ENCODE measurements at places on chromosomes 1 and 21.

- DNase-seq = no peak
Observed at GRCh38 chr1:208778417-208778816, 534.2 kb upstream of the PLXNA2 start.

GRCh38 chr1:93716941-93717368, 35.3 kb upstream of the BCAR3 start:
- no peak for DNase-seq

GRCh38 chr21:44557491-44558328, 885 bp downstream of the KRTAP10-3 start:
- no peak for DNase-seq

GRCh38 chr1:163047951-163048659, 21.1 kb upstream of the RGS4 start:
- DNase-seq = no peak

DNA sequence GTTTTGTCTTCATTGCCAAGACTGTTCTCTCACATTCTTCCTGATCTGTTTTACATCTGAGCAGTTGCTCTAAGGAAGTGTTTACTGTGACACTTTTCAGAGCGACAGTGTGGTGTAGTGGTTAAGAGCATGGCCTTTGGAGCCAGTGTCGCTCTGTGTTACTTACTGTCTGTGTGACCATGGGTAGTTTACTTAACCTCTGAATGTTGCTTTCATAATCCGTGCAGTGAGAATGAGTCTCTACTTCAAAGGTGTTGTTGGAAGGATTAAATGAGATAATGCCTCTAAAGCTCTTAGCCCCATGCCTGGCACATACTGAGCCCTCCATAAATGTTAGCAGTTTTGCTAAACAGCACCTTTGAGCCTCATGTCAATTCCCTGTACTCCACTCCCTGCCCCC, 35.9 kb upstream of the ZFP69B start:
- DNase-seq = no peak

GRCh38 chr1:202074985-202075384, 47.7 kb upstream of the GPR37L1 start:
- DNase-seq = no peak

- no peak for DNase-seq
Observed at GRCh38 chr1:54037476-54037875, 15.5 kb downstream of the TMEM59 start.

DNA sequence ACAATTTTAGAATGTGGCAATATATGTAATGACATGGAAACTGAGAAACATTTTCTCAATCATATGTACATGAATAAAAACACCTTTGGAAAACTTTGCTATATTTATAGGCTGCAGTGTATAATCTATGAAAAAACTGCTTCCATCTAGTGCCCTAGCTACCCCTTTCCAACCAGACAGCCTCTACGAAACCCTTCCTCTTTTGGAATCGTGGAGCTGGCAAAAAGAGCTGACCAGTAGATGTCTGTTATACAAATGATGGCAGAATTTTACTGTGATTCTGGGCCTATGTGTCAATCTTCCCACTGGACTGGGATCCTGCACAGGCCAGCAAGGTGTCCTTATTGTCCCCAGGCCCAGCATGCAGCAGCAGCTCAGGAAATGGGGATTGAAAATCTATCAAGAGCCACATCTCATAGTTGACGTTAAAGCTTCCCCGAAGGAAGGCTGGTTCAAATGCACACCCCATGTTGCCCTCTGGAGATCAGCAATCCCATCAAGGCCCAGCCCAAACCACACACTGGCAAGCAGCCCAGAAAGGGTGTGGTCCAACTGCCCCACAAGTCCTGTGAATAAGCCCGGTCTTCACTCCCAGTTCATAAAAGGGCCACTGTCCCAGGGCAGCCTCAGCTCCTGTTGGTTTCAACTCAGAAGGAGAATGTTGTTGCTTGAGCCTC, 8.8 kb upstream of the FAM20B start:
- no peak for DNase-seq

- DNase-seq = no peak
Observed at GRCh38 chr21:22409571-22409970, 1411.4 kb downstream of the NCAM2 start.

- no peak for DNase-seq
Observed at GRCh38 chr1:203101813-203102634, 16.2 kb upstream of the MYOG start.

GRCh38 chr1:200624679-200625335, 4.3 kb upstream of the KIF14 start:
- no peak for DNase-seq

- no peak for DNase-seq
Observed at GRCh38 chr1:101139130-101139529, 97.7 kb upstream of the S1PR1 start.

GRCh38 chr1:92599184-92599583, 112.5 kb upstream of the GFI1 start:
- no peak for DNase-seq

DNA sequence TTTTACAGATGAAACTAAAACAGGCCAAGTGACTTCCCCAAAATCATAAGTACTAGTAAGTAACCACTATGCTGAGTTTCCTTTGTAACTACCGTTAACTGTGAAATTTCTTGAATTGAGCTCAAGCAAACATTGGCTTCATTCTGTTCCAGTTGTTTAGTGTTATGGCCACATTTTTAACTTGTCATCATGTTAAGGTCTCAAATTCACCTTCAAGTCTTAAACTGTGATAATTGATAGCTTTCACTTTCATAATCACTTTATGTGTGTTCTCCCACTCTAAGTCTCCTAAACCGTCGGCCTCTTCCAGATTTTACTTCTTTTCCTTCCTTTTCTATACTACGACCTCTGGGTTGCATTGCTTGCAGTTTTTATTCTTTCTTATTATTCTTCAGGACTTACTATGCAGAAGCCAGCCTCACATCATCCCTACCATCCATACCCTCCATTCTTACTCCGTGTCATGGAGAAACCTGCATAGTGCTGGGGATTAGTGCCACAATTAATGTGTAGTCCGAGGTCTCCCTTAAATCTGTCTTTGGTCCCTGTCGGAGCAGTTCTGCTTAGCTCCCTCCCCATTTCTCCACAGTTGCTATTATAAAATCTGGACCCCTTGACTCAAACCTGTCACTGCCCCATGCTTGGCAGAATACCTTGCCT, 5.8 kb downstream of the KIF1B start:
- DNase-seq = no peak

- DNase-seq = no peak
Observed at GRCh38 chr1:101278845-101279244, 42.0 kb downstream of the S1PR1 start.

DNA sequence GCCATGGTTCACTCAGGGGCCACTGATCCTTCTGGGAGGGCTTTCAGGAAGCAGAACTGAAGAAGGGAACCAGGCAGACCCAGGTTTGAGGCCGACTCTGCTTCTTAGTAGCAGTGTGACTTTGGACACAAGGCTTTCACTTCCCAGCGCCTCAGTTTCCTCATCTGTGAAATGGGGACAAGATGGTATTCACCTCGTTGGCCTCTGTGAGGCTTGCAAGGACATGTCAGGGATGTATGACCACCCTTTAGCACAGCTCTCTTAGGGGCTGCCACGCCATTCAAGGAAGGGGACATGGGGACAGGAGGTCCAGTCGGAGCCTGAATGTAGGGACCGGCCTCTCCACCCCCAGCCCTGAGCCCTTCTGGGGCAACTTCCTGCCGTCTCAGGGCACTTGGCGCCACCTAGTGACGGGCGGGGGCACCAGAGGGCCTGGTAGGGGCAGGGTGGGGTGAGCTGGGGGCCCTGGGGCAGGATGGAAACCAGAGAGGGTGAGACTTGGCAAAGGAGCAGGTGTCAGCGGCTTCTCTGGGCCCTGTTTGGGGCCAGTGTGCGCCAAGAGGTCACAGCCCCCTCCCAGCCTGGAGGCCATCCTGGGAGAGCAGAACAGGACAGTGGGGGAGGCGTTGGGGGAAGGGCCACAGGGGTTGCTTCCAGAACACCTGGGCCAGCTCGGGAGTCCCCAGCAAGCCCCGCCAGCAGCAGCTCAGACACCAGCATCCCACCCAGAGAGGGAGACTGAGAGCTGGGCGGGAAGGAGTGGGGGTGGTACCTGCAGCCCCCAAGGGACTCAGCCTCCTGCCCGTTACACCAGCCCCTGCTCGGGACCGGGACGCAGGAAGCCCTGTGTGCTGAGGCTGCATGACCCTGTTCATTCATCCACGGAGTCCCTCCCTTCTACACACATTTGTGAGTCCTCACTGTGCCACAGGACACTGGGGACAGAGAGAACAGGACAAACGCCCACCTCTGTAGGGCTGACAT, 102.5 kb upstream of the TARDBP start:
- DNase-seq = no peak

GRCh38 chr1:103447471-103447870, 78.0 kb upstream of the RNPC3 start:
- DNase-seq = no peak

DNA sequence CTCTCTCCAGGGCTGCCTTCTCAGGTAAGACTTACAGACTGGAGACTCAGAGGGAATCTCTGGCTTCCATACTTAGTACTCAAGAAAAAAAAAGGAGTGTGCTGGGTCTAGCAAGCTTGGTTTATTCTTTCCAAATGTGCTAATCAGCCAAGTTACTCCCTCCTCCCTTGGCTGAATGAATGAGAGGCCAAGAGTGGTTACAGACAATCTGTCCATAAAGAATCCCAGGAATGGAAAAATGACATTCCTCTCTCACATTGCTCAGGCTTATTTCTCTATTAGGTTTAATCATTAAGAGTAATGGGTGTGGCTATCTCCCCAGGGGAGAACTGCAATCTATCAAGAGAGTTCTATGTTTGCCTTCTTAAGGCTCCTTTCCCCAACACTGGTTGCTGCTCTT, 547.3 kb upstream of the PLXNA2 start:
- no peak for DNase-seq

DNA sequence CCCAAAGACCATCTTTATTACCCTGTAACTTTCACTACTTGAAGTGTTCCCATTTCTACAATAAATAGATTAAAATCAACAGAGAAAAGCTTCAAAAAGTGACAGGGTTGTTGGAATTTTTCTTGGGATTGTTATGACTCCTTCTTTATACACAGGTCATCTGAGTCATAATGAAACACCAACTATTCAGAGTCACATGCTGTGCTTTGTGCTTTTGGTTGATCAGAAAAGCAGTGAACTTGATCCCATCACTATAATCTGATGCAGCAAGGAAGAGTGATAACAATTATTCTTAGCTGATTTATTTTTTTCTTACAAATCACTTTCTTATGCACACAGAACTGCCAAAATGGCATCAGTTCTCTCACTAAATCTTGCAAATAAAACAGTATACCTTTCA, 422.9 kb downstream of the PTBP2 start:
- DNase-seq = no peak

- peak; percentile 82 for DNase-seq
Observed at GRCh38 chr1:61337981-61338848, 255.9 kb downstream of the NFIA start.

- no peak for DNase-seq
Observed at GRCh38 chr21:41357546-41357945, 4.3 kb upstream of the MX2 start.

- DNase-seq = no peak
Observed at GRCh38 chr1:43069461-43070050, 102.5 kb downstream of the EBNA1BP2 start.

DNA sequence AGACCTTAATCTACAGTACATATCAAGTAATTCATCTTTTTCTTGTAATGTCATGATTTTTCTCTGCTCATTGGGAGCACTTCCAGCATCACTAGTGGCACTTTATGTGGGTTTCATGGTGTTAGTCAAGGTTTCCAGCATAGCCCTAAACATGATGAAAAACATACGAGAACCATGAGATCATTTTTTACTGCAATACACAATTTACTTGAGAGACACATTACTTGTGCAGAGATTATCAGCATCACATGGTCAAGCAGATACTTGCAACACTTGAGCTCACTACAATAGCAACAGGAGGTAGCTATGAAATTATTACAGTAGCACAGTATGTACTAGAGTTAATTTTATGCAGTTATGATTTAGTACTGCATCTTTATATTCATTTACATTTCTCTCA, 36.4 kb downstream of the ITGB3BP start:
- no peak for DNase-seq

- no peak for DNase-seq
Observed at GRCh38 chr1:92483610-92484471, 2.9 kb downstream of the GFI1 start.

DNA sequence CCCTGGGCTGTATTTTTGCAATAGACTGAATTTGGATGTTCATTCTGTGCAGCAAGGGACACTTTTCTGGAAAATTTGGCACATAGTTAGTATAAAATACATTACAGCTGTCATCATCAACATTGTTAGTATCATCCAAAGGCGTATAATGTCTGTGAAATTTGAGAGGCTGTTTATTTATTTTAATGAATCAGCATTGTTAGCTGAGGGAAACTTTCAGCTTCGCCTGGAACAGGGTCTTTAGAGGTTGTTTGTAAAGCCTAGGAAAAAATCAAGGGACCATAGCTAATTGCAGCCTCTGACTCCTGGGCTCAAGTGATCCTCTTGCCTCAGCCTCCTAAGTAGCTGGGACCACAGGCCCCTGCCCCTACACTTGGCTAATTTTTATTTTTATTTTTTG, 106.8 kb upstream of the USP24 start:
- no peak for DNase-seq

GRCh38 chr1:161162806-161163205, 3.4 kb upstream of the PPOX start:
- DNase-seq = no peak

DNA sequence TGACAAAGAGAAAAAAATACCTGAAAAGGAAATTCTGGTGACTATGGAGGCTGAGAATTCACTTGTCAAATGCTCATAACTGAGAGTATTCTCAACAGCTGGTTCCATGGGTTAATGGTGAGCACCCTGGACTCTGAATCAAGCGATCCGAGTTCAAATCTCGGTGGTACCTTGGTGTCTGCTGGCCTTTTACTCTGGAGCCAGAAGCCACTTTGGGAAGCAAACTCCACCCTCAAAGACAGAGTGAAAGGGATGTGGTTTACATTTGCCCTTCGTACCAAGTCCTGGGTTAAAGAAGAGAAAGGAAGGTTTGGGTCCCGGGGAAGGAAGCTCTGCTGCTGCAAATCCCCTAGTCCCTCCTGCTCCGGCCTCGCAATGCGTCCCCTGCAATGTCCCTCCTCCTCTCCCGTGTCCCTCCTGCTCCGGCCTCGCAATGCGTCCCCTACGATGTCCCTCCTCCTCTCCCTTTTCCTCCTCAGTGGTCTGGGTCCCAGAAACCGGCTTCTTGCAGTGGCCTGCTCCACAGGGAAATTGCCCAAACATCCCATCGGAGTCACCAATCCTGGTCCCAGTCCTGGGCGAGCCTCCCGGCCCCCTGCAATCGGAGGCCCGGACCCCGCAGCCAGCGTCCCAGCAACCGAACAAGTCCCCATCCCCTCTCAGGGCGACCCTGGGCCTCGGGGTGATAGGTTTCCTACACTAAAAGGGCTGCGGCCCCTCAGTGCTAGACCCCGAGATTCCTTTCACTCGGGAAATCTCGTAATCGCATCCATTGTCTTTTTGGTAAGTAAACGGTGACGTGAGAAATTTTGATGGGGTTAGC, 129.4 kb downstream of the PPIAL4G start:
- DNase-seq = no peak

GRCh38 chr1:145961425-145962156, 2.8 kb downstream of the ANKRD34A start:
- DNase-seq = no peak

- no peak for DNase-seq
Observed at GRCh38 chr1:87369736-87370478, 41.2 kb downstream of the LMO4 start.

- DNase-seq = no peak
Observed at GRCh38 chr1:153533689-153534201, 2.0 kb downstream of the S100A6 start.

- DNase-seq = no peak
Observed at GRCh38 chr1:108071601-108072000, 106.6 kb upstream of the VAV3 start.

- DNase-seq = no peak
Observed at GRCh38 chr1:22342734-22343191, 108.9 kb upstream of the ZBTB40 start.

GRCh38 chr1:165551469-165551868, 7.7 kb downstream of the LRRC52 start:
- no peak for DNase-seq
